Anterior cingulate cortex (tissue), 58 donors: ENCODE measurements at places on chromosomes 12 and 14.

GRCh38 chr14:22875003-22875747 lies 3.6 kb downstream of the LRP10 start:
- no peak for DNase-seq

DNA sequence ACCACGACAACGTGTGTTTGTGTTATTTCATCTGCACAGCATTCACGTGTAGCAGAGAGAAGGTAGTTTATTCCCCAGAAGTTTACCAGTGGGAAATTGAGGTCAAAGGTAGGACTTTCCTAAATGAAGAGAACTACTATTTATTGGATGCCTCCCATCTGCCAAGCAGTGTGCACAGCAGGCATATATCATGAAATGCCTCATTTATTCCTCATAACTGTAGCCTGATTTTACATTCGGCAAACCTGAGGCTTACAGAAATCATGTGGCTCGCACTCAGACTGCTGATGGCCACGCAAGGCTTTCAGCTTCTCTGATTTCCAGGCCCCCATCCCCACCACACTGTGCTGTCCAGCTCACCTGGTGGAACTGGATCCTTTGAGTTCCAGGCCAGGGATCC lies 33.5 kb downstream of the NTF3 start:
- DNase-seq, result no peak

DNA sequence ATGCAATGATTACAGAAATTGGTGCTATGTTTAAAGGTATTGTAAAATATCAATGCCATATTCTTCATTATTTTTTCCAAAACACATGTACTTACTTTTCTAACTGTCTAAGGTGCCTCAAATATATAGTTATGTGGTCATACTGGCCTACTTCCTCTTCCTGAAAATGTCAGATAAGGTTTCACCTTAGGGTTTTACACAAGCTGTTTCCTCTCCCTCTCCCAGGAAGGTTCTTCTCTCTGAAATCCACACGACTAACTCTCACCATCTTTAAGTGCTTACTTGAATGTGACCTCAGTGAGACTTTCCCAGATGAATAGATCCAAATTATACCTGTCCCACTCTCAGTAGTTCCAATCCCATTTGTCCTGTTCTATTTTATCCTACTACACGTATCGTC lies 11.6 kb upstream of the CLEC4D start:
- no peak for DNase-seq

GRCh38 chr12:2095878-2096277 lies 43.1 kb downstream of the CACNA1C start:
- no peak for DNase-seq

DNA sequence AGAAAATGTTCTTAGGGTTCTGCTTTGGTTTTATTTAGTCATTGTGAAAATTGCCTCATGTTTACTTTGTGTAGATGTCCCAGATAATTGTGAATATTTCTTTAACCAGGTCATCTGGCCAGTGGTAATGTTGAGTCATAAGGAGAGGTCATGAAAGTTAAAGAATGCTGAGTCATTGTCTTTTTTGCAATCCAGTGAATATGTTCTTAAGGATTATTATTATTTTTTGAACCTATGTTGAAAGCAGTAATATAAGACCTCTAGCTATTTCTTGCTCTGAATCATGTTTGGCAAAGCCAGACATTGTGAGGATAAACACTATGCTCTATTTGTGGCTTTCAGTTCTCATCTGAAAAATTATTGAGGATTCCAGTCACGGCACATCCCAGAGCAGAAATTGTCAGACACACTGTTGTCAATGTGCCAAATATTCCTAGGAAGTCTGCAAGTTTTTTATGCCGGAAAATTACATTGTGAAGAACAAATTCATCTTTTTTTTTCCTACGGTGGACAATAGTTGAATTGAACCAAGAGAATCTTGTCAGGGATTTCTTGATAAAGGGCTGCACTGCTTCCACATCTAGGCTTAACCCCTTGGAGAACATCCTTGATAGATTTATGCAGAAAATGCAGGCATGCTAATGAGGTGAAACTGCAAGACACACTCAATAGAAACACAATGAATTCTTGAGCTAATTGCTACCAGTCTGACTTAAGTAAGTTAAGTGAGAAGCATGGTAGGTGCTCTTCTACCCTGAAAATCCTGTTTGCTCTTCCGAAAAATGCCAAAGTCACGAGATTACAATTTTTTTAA lies 369.6 kb downstream of the ATP23 start:
- no peak for DNase-seq

DNA sequence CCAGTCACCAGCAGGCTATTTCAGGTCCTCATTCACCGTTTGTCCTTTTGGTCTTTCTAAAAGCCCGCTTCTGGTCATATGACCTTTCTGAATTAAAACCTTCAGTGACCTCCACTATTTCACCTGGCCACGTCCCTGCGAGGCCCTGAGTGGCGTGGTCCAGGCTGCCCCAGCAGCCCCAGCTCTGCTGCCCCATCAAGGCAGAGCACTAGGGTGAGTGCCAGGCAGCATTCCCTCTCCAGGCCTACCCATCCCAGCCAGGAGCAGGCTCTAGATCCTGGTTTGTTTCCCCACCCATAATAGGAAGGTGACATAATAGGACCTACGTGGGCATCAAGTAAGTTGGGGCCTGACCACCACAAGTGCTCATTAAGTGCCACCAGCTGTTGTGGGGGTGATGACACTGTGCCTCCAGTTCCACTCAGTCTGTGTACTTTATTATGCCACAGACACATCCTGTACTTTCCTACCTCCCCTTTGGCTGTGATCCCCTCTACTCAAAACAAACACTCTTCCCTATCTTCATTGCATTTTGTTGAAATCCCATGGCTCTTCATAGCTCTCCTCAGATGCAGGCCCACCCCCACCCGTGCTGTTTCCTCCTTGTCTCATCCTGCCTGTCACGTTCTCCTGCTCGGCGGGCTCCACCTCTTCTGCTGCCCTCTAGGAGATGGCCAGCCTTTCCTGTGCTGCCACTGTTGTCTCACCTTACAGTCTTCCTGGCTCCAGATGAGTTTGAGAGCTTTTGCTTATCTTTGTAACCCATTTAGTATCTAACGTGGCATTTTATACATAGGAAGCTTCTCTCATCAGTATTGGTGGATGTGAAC lies 21.4 kb downstream of the CKB start:
- DNase-seq, result no peak

- DNase-seq, result no peak
Measured at GRCh38 chr12:116148844-116149243, 128.6 kb downstream of the MED13L start.

GRCh38 chr12:127629066-127629820 lies 637.7 kb upstream of the TMEM132C start:
- no peak for DNase-seq

DNA sequence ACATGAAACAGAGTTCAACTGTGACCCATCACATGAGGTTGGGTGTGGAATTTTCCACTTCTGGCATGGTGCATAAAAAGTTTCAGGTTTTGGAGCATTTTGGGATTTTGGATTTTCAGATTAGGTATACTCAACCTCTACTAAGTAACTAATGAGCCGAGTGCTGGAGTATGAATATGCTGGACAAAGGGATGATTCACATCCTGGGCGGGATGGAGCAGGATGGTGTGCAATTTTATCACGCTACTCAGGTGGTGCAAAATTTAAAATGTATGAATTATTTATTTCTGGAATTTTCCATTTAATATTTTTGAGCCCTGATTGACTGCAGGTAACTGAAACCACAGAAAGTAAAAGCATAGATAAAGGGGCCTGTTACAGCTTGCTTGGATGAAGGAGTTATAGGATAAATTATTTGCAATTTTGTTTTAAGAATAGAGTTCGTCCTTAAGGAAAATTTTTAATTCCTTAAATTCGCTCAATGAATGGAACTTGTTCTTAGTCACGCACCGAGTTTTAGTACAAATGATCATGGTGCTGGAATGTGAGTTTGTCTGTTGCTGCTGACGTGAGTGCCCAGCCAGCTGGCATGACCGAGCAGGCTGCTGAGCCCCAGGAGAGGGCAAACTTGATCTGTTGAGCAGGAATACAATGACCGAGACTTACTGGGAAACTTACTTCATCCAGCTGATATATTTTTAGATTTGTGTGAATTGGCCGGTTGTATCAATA lies 176.3 kb downstream of the ESR2 start:
- no peak for DNase-seq

DNA sequence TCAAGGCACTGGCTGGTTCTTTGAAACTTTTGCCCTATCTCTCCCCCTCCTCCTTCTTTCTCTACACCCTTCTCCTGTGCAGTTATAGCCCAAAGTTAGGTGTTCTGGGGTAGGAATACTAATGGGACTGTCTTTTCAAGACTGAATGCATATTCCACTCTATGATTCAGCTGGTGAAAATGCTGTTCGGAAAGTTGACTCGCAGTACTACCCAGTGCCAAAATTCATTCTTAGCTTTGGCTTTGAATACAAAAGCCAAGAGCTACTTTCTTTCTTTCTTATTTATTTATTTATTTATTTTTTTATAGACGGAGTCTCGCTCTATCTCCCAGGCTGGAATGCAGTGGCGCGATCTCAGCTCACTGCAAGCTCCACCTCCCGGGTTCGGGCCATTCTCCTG lies 249.2 kb downstream of the ETNK1 start:
- DNase-seq, result no peak

GRCh38 chr12:12488823-12489550 lies 73.7 kb downstream of the DUSP16 start:
- no peak for DNase-seq

- no peak for DNase-seq
Measured at GRCh38 chr12:12180575-12180974, 86.3 kb downstream of the LRP6 start.

DNA sequence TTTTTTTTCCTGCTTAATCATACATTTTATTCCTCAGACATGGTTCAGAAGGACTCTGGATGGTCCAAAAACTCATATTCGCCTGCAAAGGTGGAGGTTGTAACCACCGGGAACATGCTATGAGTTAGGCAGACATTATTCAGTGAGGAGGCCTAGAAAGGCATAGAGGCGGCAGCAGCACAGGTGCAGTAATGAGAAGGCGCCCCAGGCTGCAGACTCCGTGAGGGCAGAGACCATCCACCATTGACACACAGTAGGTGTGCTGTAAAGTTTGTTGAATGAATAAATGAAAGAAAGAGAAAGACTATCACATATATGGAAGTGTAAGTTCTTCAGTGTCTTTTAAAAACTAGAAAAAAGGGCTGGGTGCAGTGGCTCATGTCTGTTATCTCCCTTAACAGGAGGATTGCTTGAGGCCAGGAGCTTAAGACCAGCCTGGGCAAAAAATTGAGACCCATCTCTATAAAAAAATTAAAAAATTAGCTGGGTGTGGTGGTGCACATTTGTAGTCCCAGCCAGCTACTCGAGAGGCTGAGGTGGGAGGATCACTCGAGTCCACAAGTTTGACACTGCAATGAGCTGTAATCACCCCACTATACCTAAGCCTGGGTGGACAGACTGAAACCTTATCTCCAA lies 34.5 kb upstream of the PTGR2 start:
- no peak for DNase-seq

GRCh38 chr12:94889445-94890210 lies 113.9 kb downstream of the NDUFA12 start:
- no peak for DNase-seq

DNA sequence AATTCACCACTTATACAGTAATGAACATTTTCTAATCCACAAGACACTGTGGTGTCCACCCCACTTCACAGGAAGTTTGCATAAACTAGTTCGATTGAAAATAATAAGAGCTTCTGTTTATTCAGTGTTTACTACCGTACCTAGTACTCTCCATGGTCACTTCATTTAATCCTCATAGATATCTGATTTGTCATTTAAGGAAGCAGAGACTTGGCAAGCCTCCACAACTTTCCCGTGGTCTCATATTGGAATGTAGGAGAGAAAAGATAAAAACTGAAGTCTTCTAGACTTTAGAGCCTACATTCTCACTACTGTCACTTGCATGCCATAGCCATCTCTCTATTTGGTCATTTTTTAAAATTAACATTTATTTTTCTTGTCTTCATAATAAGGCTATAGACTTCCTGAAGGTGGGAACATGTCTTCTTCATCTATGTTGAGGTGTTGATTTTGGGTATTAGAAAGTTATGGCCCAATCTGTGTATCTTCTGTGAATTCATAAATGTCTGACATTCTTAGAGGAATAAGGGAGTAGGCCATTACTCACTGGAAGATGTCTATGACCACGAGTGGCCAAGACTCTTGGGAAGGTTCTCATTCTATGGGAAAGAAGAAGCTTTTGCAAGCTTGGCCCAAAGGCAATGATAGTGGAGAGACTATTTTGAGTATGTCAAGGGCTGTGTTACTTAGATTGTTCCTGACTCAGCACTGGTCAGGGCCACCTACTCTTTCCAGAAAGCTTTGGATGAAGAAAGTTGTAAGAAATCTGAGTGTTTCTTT lies 423.7 kb downstream of the LRIG3 start:
- DNase-seq, result no peak

- DNase-seq, result no peak
Measured at GRCh38 chr12:56040151-56040550, 1.6 kb upstream of the RPS26 start.

DNA sequence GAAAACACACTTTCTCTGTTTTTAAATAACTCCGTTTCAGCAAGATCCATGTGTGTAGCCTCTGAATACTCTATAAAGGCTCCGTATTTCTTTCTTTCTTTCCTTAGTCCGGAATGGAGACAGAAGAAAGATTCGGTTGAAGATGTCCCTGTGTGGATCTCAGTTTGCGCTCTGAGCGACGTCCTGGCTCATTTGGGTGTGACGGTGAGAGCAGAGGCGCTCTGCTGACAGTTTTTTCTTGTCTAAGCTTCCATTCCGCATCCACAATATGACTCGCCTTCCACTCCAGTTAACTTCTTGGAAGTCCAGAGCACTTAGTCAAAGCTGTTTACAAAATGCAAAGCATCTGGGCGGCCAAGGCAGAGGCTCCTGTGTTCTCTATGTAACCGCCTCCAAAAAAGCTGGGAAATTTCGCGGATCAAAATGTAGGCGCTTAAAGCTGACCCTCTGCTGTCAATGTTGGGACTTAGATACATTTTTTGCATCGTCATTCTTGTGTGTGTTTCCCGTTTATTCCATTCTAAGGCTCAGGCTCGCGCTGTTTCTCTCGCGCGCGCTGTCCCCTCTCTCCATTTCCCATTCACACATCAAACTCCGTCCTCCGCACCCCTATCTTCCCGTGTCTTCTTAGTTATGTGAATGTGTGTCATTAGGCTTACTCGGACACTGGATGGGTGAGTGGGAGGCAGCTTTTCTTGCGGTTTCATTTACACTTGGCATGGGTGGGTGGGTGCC lies 880 bp upstream of the FLRT2 start:
- no peak for DNase-seq

DNA sequence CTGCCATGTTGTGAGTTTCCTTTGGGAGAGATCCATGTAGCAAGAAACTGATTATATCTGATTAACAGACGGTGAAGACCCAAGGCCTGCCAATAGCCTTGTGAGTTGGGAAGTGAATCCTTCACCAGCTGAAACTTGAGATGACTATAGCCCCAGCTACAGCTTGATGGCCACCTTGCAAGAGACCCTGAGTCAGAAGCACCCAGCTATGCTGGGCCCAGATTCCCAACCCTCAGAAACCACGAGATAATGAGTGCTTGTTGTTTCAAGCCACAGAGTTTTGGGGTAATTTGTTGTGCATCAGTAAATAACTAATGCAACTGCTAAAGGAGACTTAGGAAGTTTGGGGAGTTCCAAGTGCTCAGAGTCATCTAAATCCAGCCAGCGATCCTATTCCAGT lies 80.3 kb downstream of the AVPR1A start:
- DNase-seq, result no peak
